Activated CD4-positive, alpha-beta T cell treated with anti-CD3 and anti-CD28 coated beads, Interleukin-2, amount 50 U/mL, for 4 hours (primary cell): ENCODE measurements at places on chromosomes 11 and 22.

- no peak for DNase-seq
Observed at GRCh38 chr11:69454018-69454417, 27.4 kb upstream of the LINC01488 start.

DNA sequence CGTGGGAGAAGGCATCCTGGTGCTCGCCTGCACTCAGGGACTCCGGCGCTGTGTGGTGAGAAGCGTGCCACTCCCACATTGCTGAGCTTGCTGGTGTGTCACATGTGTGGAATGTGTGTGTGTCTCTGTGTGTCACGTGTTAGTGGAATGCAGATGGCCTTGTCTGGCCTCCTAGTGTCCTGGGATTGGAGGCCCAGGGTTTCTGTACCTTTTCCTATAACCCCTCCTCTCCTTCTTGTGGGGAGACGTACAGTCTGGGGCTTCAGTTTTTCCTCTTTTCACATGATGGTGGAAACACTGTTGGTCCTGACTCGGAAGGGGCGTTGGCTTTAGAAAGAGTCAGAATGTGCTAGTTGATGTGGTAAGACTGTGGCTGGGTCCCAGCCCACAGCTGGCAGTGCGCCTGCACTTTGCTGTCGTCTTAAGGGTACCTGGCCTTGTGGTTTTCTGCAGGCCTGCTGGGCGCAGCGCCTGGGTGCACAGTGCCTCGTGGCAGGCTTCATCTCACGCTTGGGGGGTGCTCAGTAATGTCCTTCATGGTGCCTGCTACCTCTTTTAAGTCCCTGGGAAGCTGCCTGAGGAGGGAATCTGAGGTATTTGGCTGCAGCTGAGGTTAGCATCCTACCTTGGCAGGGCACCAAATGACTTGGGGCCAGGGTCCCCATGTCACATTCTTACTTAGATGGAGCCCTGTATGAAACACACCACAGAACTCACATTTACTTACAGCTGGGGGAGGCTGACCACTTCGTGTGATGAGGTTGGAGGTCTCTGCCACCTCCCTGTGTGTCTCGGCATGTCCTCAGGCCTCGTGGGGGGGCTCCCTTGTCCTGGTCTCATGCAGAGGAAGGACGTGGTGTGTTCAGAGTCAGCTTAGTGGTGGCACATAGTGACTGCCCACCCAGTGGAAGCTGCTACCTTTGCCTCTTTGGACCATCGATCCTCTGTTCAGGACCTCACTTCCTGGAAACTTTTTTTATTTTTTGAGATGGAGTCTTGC is 61.9 kb downstream of the MED15 start:
- DNase-seq, result peak; percentile 59

- no peak for DNase-seq
Observed at GRCh38 chr11:57462597-57462996, 2.3 kb downstream of the RTN4RL2 start.

DNA sequence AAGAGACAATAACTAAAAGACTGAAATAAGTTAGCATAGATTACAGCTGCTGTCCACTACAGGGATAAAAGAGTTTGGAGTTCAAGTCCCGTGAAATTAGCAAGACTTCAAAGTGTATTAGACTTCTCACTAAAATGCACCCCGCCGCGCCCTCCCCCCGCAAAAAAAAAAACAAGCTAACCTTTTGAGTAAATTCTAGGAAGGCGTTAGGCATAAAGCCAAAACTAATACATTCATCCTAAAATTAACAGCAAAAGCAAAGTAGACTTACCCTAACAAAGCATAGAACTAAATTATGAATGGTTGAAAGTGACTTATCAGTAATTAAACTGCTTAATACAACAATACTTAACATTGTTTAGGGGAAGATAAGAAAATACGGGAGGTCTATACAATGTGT is 581.0 kb upstream of the CHORDC1 start:
- no peak for DNase-seq

DNA sequence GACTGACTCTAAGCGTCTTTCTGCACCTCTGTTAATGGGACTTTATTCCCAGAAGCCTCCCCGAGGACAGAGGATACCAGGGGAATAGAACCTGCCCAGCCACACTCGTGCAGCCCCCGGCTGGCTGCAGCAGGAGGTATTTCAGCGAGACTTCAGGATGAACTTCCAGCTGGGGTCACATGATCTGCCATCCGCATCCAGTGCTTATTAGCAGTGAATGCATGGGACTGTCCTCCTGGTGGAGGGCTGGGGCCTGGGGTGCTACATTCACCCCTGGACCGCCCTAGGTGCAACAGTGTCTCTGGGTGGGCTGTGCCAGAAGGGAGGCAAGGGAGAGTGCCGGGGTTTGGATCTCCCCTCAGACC is 1.6 kb downstream of the DUSP8 start:
- DNase-seq, result no peak

DNA sequence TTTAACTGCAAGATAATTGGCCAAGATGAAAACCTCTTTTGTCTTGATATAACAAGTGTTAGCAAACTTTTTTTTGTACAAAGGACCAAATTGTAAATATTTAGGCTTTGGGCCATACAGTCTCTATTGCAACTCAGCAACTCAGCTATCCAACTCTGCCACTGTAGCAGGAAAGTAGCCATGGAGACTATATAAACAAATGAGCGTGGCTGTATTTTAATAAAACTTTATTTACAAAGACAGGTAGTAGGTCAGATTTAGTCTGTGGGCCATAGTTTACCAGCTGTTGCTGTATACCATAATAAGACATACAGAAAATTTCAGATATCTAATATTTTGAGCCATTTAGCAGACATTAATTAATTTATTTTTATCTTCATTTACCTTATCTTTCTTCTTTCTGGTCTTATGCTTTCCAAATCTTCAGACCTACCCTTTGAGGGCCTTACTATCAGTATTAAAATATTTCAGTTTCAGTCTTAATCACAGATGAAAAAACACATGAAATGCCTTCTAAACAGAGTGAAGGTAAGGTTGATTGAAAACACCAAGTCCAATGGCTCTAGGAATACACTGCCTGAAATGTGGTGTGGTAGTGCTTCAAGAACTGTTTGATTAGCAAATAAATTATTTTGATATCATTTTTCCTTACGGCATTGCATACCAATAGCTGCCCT is 256.9 kb upstream of the CTSC start:
- no peak for DNase-seq

- DNase-seq, result no peak
Observed at GRCh38 chr11:65071907-65072630, 11.8 kb downstream of the CDCA5 start.

- DNase-seq, result no peak
Observed at GRCh38 chr11:14070896-14071295, 108.4 kb downstream of the SPON1 start.

- no peak for DNase-seq
Observed at GRCh38 chr22:44362249-44363012, 49.7 kb upstream of the SHISAL1 start.
